Breast epithelium (tissue), 4 donors: ENCODE measurements at places on chromosomes 6 and 20. TPM values are rescaled to one million over a fixed set of nuclear protein-coding genes. Genes with fewer than 3 reads are reported as not detected.
A peak's percentile ranks its signal among the peaks of the same experiment; 100 is the strongest.

The PLCG1 gene
- 132 TPM for total RNA-seq

The SPATS1 gene
- not detected for total RNA-seq

The EPHA7 gene
- 0.80 TPM for total RNA-seq

The KCNK16 gene
- not detected for total RNA-seq

The GATA5 gene
- not detected for total RNA-seq

The TRIM31 gene
- 3.3 TPM for total RNA-seq

The CDH26 gene
- 3.1 TPM for total RNA-seq

The SLC24A3 gene
- total RNA-seq = 12.3 TPM

GRCh38 chr6:98525860-98526259 is 308.5 kb upstream of the POU3F2 start:
- DNase-seq = no peak

- DNase-seq = no peak
These were observed 56.0 kb downstream of the MRAP2 start for GRCh38 chr6:84089552-84089951.

DNA sequence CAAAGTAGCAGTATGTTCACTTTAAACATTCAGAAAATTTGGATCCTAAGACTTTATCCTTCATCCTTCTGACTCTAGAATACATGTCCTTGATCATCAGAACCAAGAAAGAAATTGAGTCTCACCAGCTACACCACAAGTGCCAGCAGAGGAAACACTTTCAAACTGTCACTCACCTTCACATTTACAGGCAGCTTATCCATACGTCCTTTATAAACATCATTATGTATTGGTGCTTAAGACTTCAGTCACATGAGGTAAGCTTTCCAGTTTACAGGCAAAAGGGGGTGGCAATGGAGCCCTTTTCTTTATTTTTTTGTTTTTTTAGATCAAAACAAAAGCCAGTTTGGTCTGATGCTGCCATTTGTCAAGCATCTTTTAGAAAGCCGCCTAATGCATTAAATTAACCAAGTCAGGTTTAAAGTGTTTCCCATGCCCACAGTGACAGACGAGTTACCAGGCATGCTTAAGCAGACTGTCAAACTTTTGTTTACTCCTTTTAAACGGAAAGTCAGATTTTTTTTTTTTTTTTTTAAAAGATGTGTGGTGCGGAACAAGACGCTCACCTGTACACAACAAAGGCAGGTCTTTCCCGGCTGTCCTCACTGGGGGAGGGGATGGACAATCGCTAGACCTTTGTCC is 952 bp upstream of the BRPF3 start:
- DNase-seq = no peak

GRCh38 chr6:43199912-43200311 is 17.9 kb downstream of the CUL9 start:
- DNase-seq = peak; percentile 5

DNA sequence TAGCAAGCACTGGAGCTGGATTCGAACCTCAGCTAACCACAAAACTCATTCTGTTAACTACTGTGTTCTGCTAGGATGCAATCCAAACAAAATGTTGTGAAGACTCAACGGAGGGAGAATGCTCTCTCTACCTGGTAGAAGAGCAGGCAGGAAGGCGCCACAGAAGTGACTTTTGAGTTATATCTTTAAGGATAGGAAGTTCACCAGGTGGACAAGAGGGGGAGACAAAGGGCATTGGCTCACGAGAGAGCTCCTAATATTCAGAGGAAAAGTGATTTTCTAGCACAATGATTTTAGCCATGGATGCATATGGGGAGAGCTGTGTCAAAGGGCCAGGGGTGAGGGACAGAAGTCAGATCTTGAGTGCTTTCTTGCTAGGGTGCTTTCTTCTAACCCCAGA is 108.4 kb upstream of the MAFB start:
- no peak for DNase-seq

GRCh38 chr6:68632734-68633133 is 2.3 kb upstream of the ADGRB3 start:
- no peak for DNase-seq

- no peak for DNase-seq
These were observed 120.4 kb downstream of the RNGTT start for GRCh38 chr6:88843040-88843439.

- no peak for DNase-seq
These were observed 182.5 kb downstream of the SYNDIG1 start for GRCh38 chr20:24651976-24652345.

DNA sequence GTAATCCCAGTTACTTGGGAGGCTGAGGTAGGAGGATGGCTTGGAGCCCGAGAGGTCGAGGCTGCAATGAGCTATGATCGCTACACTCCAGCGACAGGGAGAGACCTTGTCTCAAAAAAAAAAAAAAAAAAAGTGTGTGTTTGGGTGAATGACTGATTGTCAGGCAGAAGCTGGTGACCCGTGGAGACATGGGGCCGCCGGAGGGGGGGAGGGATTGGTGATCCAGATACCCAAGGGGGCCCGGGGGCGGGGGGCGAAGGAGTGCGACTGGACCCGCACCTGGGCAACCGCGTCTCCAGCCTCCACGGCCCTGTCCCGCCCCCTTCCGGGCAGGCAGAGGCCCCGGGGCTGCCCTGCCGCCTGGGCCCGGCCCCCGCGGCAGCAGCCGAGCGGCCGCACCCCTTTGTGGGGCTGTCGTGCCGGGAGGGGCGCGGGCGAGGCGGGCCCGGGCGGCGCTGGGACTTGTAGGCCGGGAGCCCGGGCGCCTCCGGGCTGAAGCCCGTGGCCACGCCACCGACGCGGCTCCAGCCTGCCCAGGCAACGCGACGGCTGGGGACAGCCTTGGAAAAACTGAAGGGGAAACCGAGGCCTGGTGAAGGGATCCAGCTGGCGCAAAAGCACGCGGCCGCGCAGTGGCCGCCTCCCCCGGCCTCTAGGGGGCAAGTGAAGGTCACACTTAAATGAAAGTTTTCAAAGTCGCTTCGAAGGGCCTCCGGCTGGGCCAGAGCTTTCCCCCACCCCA is 2.1 kb upstream of the RBM38 start:
- no peak for DNase-seq

DNA sequence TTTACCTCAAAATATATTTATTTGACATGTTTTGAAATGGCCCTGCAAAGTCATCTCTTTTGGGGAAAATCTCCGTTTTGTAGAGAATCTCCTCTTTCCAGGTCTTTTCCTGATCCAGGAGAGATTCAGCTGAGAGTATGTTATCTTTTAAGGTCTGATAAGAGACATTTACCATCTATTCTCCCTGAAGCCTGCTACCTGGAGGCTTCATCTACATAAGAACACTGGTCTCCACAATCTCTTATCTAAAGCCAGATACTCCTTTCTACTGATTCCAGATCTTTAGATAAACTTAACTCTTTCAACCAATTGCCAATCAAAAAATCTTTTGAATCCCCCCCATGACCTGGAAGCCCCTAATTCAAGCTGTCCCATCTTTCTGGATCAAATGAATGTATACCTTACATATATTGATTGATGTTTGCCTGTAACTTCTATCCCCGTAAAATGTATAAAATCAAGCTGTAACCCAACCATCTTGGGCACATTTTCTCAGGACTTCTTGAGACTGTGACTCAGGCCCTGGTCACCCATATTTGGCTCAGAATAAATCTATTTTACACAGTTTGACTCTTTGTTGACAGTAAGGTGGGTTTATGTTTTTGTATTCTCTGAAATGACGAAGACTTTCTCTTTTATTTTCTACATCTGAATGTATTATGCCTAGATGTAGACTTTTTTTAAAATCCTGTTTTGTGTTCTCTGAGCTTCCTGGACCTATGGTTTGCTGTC is 95.5 kb downstream of the ECT2L start:
- DNase-seq = no peak

DNA sequence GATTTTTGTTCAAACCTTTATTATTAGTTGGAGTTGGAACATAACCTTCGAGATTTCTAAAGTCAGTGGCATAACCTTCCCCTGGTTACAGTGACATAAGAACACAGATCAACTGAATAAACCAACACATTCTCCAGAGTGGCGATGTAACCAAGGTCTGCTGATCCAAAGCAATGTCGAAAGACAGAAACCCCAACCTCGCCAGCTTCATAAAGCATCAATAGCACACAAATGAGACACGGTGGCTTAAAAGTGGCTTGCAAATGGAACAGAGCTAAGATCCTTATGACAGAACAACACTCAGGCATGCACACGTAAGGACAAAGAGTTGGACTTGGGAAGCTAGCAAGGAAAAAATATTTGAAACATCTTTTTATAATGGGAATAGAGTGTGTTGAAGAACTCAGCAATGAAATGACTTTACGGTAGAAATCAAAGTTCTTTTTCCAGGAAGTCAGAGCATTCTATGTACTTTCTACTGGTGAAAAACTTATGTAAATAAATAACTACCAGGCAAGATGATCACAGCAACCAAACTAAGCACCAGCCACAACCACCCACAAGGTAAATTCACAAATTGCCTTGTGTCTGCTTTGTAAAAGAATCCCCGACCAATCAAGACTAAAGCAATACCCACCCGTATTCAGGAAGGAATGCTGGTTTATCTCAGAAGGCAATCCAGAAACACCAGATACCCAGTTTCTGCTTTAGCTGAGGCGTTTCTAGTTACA is 61.0 kb upstream of the NHSL1 start:
- DNase-seq = no peak

GRCh38 chr6:116335612-116336215 is 35.0 kb upstream of the DSE start:
- no peak for DNase-seq

DNA sequence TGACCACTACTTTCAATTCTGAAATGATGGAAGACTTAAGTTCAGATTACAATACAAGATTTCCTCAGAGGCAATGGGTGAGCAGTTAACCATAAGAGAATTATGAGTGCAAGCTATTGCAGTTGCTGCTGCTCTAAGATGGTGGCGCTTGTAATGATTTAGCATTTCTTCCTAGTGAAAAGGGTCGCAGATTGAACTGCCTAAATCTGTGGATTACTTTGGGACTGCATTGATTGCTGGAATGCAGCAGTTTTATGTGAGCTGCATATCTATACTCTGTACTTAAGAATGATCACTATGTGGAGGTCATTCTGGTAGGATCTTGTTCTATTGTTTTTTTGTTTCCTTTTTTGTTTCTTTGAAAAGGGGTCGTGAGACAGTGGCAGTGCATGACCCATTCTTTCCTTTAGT is 5.3 kb downstream of the SCAF8 start:
- DNase-seq = no peak

- DNase-seq = no peak
These were observed 612.3 kb upstream of the BTBD3 start for GRCh38 chr20:11305406-11305805.

GRCh38 chr6:83071023-83071422 is 3.6 kb downstream of the DOP1A start:
- no peak for DNase-seq

- DNase-seq = no peak
These were observed 50.9 kb downstream of the MYH7B start for GRCh38 chr20:35006531-35006971.

- DNase-seq = no peak
These were observed 164.7 kb upstream of the RIMS1 start for GRCh38 chr6:71721642-71722041.

GRCh38 chr20:36063916-36064657 is 90.5 kb upstream of the EPB41L1 start:
- DNase-seq = no peak

GRCh38 chr6:1040393-1040792 is 271.5 kb upstream of the FOXQ1 start:
- no peak for DNase-seq

GRCh38 chr20:63326314-63327230 is 33.6 kb downstream of the COL20A1 start:
- no peak for DNase-seq

GRCh38 chr6:168340819-168341218 is 21.2 kb upstream of the DACT2 start:
- no peak for DNase-seq

- no peak for DNase-seq
These were observed 7.4 kb upstream of the ADTRP start for GRCh38 chr6:11785774-11786579.

DNA sequence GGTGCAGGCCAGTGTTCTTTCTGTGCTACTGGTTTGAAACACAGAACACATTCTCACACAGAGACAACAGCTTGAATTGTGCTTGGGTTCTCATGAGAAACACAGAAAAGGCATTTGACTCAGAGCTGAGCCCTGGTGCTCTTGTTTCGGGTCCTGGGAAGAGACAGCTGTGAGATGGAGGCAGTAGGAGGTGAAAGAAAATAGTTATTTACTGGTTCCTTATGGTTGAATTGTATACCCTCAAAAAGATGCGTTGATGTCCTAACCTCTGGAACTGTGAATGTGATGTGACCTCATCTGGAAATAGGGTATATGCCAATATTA is 87.1 kb upstream of the RPS6KA2 start:
- DNase-seq = no peak

- DNase-seq = no peak
These were observed 45.1 kb upstream of the PHACTR3 start for GRCh38 chr20:59559024-59559817.

DNA sequence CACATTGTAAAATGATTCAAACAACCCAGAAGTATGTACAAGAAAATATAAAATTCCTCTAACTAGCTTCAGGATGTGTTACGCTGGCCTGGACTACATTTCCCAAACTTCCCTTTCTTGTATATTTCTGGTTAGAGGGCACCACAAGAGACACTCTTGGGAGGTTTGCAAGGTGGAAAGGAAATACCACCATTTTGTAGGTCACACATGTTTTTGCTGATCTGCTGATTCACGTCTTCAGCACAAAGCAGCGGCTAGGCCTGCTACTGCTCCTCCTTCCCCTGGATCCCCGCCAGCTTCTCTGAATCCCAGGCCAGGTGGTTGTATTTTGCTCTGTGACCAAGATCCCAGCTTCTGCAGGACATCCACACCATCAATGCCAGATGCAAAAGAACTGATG is 104.2 kb downstream of the AGPAT4 start:
- DNase-seq = no peak

DNA sequence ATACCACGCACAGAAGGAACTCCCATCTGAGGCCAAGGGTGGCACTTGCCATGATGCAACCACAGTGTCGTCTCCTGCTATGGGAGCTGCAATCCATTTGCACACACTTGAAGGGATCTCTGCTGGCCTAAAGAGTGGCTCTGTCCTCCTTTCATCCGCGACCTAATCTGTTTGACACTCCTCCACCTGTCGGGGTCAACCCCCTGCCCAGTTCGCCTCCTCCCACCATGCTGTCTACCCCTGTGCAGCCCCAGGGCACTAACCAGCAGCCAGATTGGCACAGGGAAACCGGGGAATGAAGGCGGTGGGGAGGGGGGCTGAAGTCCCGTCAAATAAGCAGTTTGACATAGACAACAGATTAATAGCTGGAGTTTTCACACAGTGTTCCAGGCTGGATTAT is 58.1 kb upstream of the FOXQ1 start:
- DNase-seq = no peak

- no peak for DNase-seq
These were observed 344.6 kb downstream of the ZFAND3 start for GRCh38 chr6:38164131-38164481.
